Stimulated activated CD8-positive, alpha-beta memory T cell treated with anti-CD3 and anti-CD28 coated beads, Interleukin-7, amount 100 ng/mL, for 48 hours (primary cell): ENCODE measurements at places on chromosomes 3 and 15.

GRCh38 chr3:53357458-53357857, 10.1 kb upstream of the DCP1A start:
- no peak for DNase-seq

DNA sequence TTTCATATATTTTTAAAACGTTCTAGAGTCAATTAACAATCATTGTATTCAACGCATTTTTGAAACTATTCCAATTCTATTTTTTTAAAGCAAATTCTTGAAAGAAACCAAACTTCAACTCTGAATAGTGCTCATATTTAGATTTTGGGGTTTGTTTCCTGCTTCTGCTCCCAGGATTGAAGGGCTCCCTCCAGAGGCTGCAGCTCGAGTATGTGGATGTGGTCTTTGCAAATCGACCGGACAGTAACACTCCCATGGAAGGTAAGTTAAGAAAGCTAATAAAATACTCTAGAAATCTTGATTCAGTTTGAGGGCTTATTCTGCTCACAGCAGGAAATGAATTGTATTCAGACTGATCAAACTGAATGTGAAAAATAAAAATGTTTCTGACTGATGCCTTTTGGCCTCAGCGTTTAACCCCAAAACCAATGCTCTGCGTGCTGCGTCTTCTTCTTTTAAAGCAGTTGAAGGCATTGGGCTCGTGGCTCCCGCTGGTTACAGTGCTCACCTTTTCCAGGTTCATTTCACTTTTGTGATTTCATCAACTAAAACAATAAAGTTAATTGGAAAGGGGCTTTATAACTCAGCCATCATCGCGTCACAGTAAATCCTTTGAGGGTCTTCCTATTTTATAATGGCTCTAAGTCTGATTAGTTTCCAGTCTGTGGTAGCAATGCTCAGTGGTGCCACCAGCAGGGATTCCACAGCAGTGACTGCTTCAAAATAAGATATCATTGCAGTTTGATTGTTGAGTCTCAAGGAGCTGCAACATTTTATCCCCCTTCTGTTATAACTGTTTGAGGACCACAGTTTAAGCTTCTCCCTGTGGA, 80.1 kb downstream of the SSR3 start:
- DNase-seq, result no peak

DNA sequence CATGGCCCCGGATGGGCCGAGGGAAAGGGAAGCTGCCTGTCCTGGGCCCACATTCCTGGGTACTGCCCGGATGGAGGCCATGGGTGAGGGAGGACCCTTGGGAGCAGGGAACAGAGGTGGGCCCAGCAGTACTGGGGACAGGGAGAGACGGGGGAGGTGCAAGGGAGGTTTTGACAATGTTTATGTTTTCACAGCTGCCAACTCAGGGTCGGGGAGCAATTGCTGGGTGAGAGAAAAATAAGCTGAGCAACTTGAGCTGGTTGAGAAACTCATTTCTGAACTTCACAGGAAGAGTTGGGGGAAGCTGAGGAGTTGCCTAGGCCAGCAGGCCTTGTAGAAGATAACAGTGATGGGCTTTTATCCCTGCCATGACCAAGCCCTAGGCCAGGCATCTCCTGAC, 11.1 kb upstream of the TSPAN3 start:
- DNase-seq, result no peak

DNA sequence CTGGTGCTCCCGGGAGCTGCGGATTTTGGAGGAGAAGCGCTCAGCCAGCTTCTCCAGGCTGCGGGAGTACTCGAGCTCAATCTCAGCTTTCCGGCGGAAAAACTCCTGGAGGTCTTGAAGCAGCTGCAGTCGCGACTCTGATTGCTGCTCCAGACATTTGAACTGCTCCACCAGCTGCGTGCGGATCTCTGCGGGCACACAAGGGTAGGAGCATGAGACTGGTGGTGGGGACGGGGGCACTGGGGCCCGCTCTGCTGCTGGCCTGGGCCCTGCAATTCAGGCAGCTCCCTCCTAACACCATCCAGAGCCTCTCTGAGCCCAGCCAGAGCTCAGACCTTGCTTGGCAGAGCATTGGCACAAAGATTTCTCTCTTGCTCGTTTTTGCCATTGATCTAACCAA, 124.7 kb downstream of the SRGAP3 start:
- DNase-seq, result no peak

DNA sequence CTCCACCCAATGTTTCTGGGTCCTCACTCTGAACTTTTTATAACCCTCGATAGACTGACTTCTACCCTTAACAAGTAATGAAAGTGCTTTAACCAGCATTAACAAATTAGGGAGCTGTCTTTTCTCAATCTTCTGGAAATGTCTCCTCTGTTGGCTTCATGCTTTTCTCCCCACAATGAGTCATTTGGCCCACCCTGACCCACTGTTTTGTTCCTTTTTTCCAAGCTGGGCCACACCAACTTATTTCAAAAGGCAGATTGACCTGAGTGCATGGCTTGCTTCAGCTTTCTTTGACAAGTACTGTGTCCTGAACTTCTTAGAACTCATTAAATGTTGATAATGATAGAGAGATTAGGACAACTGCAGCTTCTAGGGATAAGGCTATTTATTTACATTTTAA, 199.6 kb upstream of the SEMA6D start:
- no peak for DNase-seq

DNA sequence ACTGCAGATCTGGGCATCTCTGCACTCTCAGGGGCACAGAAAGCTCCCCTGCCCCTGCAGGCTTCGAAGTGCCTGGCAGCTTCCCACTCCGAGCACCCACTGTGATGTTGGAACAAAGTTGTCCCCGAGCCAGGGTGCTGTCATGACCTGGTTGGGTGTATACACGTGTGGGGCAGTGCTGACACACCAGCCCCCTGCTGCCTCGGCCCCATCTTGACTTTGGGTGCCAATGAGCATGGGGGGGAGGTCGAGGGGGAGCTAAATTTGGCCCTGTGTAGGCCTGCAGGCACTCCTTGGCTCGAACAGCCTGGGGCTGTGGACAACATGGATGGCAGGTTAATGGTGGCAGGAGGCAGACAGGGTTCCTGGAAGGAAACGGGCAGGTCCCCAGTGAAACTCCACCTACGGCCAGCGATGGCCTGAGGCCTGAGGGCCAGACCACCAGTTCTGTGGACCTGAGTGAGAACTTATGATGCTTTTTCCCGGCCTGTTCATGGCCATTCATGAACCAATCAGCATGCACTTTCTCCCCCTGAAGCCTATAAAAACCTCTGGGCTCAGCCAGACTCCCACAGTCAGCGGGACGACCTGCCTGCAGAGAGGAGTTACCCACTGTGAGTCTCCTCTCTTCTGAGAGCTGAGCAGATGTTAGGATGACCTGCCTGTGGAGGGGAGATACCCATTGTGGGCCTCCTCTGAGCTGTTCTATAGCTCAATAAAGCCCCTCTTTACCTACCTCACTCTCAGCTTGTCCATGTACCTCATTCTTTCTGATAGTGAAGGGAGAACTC, 1029.1 kb upstream of the GBE1 start:
- DNase-seq, result no peak

- DNase-seq, result no peak
Measured at GRCh38 chr3:127090218-127091160, 102.4 kb upstream of the PRR23E start.

DNA sequence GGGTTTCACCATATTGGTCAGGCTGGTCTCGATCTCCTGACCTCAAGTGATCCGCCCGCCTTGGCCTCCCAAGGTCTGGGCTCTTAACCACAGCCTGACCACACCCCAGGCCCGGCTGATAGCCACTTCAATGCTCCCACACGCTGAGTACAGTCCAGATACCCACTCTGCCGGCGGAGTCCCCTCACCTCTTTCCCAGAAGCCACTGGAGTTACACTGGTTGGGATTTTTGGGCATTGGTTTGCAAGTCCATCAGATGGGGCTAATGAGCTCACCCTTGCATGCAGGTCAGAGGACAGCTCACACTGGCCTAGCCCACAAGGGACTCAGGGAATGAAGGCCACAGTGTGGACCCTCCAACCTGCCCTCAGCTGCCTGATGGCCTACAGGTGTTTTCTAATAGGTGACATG, 60.1 kb downstream of the IQSEC1 start:
- no peak for DNase-seq

- DNase-seq, result no peak
Measured at GRCh38 chr3:144754076-144754783, 782.6 kb downstream of the DIPK2A start.

DNA sequence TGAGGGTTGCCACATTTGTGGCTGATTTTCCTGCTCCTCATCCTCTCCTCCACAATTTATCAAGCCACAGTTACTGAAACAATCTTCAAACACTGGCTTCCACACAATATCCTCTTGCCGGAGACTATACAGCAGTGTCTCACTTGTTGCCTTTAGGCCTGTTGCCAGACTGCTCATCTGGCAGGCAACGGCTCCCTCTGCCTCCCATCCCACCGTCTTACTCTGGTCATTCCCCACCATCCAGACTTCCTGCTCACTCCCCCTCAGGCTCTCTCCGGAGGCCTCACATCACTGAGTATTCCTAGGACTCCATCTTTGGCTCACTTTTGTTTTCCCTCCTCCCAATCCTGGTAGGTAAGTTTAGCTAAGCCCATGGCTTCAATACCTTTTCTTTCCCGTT, 301.9 kb downstream of the IL20RB start:
- no peak for DNase-seq

GRCh38 chr3:128194843-128195242, 41.6 kb downstream of the EEFSEC start:
- DNase-seq, result no peak
